ENCODE measurements at places on chromosomes 4 and X. TPM values are rescaled to one million over a fixed set of nuclear protein-coding genes. Genes with fewer than 3 reads are reported as not detected.

SLC7A11 gene
- 0.35 TPM for total RNA-seq

IL3RA gene
- total RNA-seq: 0.46 TPM

CT45A2 gene
- not detected for total RNA-seq

TRIM60 gene
- not detected for total RNA-seq

DCTD gene
- 52.3 TPM for total RNA-seq

PCDH10 gene
- total RNA-seq: 0.05 TPM

STPG2 gene
- not detected for total RNA-seq

CT45A6 gene
- total RNA-seq: not detected

GAGE2A gene
- total RNA-seq: not detected

- DNase-seq: no peak
Observed at GRCh38 chrX:12985331-12985730, 10.4 kb downstream of the TMSB4X start.

DNA sequence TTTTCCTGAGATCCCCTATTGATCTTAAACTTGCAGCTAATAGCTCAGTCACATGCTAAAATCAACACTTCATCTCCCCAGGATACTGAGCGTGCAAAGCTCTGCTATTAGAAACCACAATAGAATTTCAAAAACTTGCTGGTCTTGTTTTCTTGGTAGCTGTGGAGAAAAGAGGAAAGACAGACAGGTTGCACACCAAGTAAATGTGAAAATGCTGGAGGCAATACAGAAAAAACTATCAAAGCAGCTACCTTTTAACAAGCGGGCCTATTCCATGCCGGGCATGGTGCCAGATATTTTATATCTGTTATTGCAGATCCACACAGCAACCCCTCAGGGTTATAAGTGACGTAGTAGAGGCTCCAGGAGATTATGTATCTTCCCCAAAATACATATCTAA, 171.9 kb downstream of the DCTD start:
- no peak for DNase-seq

DNA sequence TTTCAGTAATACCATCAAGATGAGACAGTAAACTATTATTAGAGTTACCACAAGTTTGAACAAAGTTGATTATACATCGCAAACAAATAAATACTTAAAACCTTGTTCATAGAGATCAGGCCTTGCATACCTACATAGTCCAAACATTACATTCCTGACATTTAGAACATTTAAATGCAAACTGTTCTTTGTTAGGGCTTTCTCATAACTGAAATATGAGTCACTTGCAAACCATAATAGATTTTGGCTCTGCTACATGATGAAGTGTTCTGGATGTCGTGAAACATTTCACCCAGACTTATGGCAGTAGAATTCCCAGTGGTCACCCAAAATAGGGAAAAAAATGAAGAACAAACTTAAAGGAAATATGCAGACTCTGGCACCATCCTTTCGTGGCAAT, 75.0 kb downstream of the FAT4 start:
- DNase-seq: no peak

DNA sequence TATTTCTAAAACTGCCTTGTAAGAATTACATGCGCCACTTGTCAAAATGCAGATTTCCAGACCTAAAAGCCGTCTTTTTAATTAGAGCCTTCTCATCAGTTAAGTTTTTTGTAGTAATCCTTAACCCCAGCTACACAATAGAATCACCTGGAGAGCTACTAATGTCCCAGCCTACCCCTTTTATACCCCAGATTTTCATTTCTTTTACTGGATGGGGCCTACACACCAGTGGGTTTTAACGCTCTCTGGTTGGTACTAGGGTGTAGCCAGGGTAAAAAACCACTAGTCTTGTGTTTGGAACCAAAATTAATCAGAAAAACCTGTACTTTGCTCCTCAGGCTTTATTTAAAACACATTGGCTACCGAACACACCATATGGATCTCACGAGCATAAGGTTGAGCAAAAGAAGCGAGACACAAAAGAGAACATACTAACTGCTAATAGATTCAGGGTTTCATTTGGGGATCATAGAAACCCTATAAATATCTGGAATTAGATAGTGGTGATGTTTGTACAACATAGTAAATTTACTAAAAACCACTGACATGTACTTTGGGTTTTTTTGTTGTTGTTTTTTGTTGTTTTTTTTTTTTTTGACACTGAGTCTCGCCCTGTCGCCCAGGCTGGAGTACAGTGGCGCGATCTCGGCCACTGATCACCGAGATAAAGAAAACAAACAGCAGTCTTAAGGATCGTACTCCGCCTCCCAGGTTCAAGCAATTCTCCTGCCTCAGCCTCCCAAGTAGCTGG, 30.6 kb downstream of the BBS12 start:
- DNase-seq: no peak

DNA sequence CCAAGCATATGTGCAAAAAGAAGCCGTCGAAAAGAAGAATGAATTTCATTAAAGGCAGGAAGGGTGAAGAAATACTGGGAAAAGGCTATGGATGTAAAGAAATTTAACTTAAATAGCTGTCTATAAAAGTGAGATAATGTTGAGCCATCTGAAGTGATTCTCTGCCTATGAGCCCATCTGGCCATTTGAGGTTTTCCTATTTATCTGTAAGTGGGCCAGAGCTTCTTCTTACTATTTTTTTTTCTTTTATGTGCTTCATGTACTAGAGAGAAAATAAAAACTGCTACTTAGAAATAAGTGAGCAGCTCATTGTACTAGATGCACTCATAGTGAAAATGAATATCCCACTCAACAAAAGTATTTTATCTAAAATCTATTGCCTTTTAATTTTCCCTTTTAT, 725.7 kb downstream of the FSTL5 start:
- DNase-seq: no peak

DNA sequence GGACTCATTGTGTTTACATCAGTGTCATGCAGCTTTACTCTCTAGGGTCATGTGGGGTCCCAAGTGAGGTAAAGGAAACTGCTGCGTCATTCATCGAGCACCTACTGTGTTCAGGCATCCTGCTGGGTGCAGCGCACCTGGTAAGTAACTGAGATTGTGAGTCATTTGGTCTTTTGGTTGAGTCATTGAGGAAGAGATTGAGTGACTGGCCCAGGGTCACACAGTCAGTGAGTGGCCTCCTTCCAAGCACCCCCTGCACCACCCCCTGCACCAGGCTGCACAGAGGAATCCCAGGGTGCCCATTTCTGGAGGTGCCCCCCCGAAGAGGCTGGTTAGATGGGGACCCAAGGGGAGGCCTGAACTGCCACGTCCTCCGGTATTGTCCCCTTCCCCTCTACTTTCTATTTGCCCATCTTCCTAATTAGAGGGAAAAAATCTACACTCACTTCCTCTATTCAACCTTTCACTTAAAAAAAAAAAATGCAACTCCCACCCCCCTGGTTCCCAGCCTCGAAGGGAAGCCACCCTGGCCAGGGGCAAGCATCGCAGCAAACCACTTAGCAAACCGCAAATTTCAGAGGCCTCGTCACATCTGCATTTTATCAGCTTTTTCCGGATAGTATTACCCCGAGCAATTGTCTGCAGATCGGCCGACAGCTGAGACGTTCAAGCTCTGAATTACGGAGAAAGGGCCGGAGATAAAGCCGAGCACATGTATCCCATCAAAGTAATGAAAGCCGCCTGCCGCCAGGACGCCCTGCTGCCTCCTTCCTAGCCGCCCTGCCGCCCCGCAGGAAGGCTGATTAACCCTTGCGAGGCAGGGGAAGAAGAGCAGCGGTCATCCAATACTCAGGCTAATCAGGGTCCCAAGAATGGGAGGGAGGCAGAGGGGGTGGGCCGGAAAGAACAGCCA, 96.3 kb upstream of the MSX1 start:
- no peak for DNase-seq

DNA sequence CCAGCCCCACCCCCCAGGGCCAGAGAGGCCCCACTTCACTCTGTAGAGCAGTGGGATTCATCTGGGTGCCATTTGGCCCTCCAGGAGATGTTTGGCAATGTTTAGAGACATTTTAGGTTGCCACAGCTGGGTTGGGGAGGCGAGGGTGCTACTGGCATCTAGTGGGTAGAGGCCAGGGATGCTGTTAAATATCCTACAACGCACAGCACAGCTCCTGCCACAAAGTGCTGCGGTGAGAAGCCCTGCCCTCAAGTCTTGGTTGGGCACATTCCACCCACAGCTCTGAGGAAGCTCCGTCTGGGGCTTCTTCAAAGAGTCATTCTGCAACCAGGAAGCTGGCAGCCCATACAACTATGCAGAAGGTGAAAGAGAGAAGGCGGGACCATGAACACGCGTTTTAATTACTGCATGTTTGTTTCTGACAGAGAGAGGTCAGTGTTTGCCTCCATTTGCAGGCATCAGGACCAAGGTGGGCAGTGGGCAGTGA, 48.1 kb upstream of the FAM9C start:
- DNase-seq: no peak

DNA sequence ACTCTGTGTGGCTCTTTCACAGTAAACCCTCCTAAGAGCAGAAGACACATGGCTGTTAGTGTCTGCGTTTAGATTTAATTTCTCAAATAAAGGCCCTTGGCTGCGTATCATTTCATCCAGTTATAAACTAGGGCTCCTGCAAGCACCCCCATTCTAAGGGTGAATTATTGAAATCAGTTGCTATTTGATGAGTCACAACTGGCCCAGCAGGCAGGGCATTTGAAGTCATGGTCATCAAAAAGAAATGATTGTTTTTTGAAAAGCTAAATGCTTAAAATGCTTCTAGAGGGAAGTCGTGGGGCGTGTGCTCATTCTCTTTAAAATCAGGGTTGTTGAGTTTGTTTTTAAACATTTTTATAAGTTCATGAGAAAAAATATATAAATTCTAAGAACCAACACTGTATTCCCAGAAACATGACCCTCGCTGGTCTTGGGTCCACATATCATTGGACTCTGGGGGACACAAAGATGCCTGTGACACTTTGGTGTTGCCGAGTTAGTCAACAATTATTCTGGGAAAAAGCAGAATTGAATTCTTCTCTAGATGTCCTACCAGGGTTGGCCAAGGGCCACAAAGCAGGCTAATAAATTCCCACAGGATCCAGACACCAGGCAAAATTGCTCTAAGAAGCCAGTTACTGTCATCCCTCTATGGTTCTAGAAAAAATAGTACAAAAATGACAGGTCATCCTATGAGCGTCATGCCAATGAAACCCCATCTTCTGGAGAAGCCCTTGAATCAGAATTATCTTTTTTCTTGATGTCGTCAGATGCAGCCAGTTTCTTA, 99.5 kb upstream of the MYOZ2 start:
- no peak for DNase-seq

GRCh38 chr4:174702979-174703478, 126.0 kb downstream of the GLRA3 start:
- DNase-seq: no peak

DNA sequence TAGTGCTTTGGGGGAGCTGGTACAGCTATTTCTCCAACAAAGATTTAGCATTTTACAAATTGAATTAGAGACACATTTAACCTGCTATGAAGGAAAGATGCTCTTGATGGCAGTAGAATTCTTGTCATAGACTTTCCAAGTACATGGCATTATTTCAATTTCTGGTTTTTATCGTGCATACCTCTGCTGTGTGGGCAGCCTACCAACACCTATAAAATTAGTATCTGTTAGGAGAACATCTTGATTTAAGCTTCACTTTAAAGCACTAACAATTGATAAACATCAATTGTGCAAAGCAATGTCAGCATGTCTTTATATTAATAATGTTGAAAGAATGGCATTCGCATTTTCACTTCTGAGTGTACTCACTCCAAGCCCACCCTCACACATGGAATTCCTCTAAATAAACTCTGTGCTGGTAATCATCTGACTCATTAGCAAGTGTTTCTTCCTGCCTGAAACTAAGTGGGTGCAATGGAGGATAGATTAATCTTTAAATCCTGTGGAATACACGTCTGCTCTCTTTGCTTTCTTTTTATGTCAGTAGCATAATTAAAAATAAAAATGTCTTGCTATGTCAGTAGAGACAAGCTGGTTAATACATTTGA, 279.8 kb upstream of the MAGEB18 start:
- DNase-seq: no peak

DNA sequence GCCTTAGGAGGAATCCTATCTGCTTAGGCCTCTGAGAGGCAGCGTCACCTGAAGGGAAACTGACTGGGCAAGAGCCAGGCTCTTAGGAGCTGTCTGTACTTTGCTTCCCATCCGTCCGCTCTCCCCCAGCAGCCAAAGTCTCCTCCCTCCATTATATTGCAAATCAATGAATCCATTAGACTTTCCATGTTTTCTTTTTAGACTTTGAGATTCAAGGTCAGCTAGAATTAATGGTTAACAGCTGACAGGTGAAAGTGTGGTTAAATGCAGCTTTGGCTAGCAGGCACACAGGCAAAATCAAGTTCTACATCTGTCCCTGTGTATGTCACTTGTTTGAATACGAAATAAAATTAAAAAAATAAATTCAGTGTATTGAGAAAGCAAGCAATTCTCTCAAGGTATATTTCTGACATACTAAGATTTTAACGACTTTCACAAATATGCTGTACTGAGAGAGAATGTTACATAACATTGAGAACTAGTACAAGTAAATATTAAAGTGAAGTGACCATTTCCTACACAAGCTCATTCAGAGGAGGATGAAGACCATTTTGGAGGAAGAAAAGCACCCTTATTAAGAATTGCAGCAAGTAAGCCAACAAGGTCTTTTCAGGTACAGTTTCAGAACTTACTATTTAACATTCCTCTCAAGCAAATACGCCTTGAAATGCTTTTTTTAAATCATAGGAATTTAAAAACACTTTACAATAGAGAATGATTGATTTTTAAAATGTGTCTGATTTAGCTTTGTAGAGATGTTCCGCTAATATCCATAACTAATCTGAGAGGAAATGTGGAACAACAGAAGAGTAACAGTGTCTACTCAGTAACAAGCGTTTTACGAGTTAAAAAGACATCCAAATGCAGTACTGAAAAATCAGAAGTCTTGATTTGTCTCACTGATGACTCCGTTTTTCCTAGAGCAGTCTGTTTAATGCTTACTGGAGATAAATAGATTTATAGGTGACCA, at the start of gene F11:
Gene F11, plus strand, starts transcription at position 507 of the 970 bp plus-strand sequence. CDS start 948 bp downstream, outside the sequence.
- peak; percentile 28 for DNase-seq

Data from right lobe of liver (tissue), 6 donors.